ENCODE measurements at places on chromosomes 1 and 21.

- DNase-seq = peak; percentile 21
These were observed at the start of gene RNF187 for GRCh38 chr1:228487336-228488124. RNF187 (plus strand) TSS chr1:228487382.

DNA sequence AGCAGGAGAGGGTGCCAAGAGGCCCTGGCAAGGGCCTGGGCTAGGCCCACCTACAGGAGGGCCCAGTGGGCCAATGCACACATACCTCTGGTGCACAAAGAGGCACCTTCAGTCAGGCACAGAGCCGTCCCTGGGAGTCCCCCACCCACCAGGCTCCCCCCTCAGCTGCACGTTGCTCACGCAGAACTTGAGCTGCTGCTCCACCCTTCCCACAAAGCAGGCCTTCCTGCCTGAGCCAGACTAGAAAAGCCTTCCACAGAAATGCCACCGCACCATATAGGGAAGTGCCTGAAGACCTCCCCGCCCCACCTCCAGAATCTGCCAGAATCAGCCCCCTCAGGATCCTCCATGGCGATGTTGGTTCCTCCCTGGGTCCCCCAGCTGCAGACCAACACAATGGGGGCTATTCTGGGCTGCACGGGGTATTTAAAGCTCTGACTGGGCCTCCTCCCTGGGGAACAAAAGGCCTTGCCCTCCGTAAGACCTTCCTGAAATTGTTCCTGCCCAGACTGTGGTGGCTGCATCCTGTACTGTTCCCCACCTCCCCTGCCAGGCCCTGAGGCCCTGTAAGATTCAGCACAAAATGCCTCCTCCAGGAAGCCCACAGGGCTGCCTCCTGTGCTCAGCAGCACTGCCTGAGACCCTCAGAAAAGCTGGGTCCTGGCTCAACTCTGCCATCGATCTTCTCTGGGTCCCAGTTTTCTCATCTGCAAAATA is 27.2 kb downstream of the HSPG2 start:
- DNase-seq = peak; percentile 42

DNA sequence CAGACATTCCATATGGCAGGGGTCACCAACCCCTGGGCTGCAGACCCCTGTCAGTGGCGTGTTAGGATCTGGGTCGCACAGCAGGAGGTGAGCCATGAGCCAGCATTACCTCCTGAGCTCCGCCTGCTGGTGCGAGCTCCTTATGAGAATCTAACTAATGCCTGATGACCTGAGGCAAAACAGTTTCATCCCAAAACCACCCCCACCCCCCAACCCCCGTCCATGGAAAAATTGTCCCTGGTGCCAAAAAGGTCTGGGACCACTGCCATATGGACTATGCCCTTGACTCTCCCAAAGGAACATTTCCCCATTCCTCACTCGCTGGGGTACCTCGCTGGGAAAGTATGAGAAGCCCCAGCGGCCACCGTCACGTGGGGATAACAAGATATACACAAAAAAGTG is 6.4 kb upstream of the CPT2 start:
- no peak for DNase-seq

GRCh38 chr1:156406251-156406650 is 37.2 kb downstream of the RHBG start:
- no peak for DNase-seq

GRCh38 chr1:183029591-183030000 is 6.4 kb downstream of the LAMC1 start:
- no peak for DNase-seq
